Thymus (tissue), 14 donors: ENCODE measurements at places on chromosomes 6 and 20. TPM values are rescaled to one million over a fixed set of nuclear protein-coding genes. Genes with fewer than 3 reads are reported as not detected.

Gene GSTA2
- polyA plus RNA-seq, result 0.68 TPM

Gene HDGFL1
- polyA plus RNA-seq, result under 0.01 TPM

Gene HRH3
- 0.05 TPM for polyA plus RNA-seq

GRCh38 chr6:152896923-152897322, 85.9 kb downstream of the FBXO5 start:
- H3K27ac ChIP-seq, result no peak overlapping the region
- no peak overlapping the region for H3K4me3 ChIP-seq
- no peaks in the 10 kb centered on the region for H3K4me1 ChIP-seq
- no peaks in the 10 kb centered on the region for H3K36me3 ChIP-seq
- H3K27me3 ChIP-seq, result no peaks in the 10 kb centered on the region
- DNase-seq, result no peak

DNA sequence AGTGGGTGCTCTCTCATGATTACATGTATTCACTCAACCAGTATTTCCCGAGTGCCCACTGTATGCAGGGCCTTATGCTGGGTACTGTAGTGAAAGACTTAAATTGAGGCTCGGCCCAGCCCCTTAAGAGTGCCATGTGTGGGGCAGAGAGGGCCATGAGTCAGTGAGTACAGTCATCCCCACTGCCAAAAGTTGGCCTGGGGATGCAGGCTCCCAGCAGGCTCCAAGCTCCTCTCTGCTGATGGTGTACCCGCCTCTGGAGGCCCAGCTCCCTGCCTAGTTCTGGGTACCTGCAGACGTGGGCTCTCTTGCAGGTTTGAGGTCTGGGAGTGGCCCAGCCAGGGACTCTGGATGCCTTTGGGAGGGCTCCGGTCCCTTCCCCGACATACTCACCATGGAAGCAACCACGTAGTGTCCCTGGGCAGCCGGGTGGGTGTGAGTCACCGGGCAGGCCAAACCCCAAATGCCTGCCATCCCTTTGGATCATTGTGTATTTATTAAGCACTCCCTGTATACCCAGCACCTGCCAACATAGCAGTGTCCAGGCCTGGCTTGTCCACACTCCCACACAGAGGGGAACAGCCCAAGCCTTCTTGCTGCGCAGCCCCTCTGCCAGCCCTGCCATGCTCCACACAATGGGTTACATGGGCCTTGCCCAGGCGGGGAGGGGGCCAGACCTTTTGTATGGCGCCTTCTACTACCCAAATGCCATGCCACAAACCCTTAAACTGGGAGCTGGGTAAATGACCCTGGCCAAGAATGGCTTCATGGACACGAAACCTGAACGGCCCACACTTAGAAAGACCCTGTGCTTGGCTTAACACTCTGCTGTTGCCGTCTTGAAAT, 153.6 kb downstream of the VEGFA start:
- H3K36me3 ChIP-seq, result no peaks in the 10 kb centered on the region
- H3K4me3 ChIP-seq, result no peak overlapping the region
- no peak for DNase-seq
- peaks cover 12% of the 10 kb centered on the region for H3K4me1 ChIP-seq
- H3K27ac ChIP-seq, result no peak overlapping the region

DNA sequence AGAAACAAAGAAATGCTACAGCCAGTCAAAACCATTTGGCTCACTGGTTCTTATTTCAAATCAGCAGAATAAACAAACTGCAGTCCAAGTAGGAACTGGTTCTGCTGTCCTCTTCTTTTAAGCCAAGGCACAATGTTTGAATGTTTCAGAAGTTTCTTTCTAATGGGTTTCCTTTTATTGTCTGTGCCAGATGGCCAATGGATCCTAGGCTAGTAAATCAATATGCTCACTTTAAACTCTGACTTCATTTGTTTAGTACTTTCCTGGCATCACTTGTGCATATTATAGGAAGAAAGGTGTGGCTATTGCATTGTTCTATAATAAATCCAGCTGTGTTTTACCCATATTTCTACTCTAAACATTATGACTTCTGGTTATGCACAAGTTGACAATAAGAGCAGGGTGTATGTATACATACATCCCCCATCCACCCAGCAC, 99.7 kb upstream of the PLCB4 start:
- no peak for DNase-seq
- no peaks in the 10 kb centered on the region for H3K27me3 ChIP-seq
- no peaks in the 10 kb centered on the region for H3K36me3 ChIP-seq
- no peak overlapping the region for H3K27ac ChIP-seq
